ENCODE measurements at places on chromosomes 7 and 10.

DNA sequence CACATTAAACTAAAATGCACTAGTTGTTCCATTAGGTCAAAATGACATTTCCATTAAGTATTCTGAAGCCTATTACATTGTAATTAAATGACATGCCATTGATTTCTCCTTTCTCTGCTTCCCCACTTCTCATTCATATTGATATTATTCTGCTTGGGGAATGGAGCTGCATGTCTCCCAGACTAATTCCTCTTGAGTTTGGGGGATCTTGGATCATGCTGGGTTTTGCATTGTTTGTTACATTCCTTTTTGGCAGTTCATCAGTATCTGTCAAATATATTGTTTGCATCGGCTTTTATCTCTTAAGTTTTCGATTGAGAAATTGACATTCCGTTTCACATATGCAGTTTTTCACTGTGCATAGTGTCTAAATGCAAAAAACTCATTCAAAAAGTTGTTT lies 65.1 kb upstream of the CYP26C1 start:
- DNase-seq, result no peak

- DNase-seq, result no peak
These were observed 300.4 kb downstream of the PHF14 start for GRCh38 chr7:11274074-11274473.

GRCh38 chr10:77833792-77834191 lies 92.8 kb downstream of the DLG5 start:
- DNase-seq, result no peak

DNA sequence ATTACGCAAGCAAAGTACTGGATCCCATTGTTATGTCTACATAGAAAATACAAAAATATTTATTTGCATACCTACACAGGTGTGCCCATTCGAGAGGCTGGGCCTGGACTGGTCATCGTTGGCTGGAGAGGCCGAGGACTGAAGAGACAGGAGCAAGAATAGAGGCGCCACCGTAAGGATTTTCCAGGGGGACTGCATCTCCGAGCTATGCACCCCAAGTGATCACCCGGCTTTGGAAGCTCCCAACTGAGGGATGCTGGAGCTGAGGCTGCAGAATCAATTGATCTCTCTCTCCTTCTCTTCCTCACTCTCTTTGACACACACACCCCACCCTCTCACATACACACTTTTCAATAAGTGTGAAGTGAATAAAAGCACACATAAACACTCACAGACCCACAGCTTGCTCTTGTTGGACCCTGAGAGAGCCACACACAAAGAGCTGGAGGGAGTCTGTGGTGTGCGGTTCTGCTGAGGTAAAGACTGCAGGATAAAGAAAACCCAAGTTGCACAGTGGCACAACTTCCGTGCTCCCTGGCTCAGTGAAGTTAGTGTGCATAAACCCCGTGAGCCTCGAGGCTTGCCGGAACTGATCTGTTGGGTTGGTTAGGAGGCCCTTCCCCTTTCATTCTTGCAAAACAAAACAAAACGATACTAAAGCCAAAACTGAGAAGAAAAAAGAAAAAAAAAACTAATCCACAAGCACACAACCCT lies at the start of gene AOAH:
AOAH (minus strand) TSS at position 544 of the 714 bp plus-strand sequence; CDS start at position 198, 346 bp downstream.
- no peak for DNase-seq

- DNase-seq, result no peak
These were observed 78.4 kb downstream of the NRG3 start for GRCh38 chr10:81953420-81953819.

GRCh38 chr7:45082831-45083331 lies 5.9 kb downstream of the NACAD start:
- DNase-seq, result no peak

- no peak for DNase-seq
These were observed 251.2 kb upstream of the GRB10 start for GRCh38 chr7:51033727-51034520.

- no peak for DNase-seq
These were observed 132.8 kb downstream of the DYNC1I1 start for GRCh38 chr7:95905167-95905566.

DNA sequence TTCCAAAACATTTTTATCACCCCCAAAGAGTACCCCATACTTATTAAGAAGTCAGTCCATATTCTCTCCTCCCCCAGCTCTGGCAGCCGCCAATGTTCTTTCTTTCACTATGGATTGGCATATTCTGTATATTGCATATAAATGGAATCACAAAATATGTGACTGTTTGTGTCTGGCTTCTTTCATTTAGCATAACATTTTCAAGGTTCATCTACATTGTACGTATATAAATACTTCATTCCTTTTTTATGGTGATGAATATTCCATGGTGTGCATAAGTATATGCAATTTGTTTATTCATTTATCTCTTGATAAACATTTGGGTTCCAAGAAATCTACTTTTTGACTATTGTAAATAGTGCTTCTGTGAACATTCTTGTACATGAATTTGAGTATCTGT lies 653.1 kb downstream of the XPNPEP1 start:
- DNase-seq, result no peak

DNA sequence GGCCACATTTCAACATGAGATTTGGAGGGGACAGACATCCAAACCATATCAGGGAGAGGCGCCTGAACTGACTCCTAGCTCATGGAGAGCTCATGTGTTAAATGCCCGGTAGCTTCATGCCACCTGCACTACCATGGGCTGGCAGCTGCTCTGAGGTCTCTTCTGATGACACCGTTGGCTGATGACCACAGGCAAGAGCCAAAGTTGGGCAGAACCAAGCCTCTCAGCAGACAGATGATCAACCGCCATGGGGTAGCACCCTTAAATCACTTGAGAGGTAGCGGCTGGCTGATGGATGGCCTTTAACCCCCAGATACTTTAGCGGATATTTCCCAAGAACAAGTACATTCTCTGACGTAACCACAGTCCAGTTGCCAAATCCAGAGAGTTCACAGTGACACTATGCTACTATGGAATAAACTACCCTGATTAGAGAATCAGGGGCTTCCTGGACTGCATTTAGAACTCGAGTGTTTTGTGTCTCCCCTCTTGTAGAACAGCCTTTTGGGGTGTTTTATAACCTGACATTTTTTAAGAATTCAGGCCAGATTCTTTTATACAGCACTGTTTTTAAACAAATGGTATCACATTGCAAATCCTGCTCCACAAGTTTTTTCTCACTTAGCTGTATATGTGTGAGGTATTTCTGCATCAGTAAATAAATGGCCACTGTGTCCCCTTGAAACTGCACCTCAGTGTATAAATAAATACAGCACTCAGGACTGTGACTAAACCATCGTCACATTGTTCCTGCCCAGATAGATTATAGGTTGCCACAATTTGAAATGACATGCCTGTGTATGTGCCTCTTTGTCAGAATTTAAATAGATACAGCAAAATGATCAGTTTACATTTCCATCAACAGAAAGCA lies 30.8 kb upstream of the DRGX start:
- DNase-seq, result no peak

GRCh38 chr7:1804310-1804709 lies 134.2 kb downstream of the ELFN1 start:
- no peak for DNase-seq

GRCh38 chr7:148807436-148807835 lies 76.7 kb downstream of the EZH2 start:
- DNase-seq, result no peak

DNA sequence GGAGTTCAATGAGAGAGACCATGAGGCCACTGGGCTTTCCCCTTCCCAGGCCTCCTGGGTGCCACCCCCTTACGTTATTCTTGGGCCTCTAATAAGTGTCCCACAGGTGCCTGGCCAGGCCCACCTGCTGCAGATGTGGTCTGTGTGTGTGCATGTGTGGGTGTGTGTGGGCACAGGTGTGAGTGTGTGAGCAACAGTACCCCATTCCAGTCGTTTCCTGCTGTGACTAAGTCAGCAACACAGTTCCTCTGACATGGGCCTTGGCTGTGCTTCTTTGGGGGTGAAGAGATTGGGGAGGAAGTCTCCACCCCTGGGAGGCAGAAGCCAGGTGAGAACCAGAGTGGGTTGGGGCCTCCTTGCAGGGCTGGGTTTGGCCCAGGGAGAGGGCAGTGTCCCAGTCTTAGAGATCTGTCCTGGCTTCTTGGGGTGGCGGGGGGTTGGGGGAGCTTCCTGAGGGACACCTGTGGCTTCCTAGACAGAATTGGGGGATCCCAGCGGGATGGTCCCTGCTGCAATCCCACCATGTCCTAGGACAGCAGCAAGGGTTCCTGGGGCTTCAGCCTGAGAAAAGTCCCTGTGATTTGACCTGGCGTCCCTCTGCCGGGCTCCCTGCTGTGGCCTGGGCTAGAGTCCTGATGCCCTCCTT lies 4.1 kb upstream of the PILRB start:
- peak; percentile 23 for DNase-seq

DNA sequence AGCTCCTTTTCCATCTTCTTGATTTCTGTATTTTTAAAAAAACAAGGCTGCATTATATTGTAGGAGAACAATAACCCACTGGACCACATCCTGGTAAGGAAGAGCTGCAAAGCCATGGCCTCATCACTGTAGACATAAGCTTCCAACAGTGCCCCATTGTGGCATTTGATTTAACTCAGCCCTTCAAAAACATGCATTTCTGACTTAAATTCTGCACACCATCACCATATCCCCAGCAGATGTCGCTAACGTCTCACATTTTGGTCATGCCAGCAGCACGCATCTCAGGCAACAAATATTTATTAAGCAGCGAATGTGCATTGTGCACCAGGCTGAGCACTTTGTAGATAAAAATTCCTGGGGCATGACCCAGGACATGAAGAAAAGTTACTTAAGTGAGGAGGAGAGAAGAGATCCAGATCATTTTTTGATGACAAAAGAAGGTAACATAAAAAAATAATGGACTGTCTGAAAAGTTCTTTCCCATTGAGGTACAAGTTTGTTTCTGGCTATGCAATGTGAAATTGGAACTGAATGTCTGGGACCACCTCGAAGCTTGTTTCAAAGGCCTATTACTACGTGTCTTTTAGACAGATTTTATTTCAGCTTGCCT lies 164.6 kb upstream of the CDCA7L start:
- DNase-seq, result peak; percentile 84

GRCh38 chr10:478471-479245 lies 210.8 kb downstream of the DIP2C start:
- DNase-seq, result peak; percentile 8

GRCh38 chr10:30134171-30134945 lies 75.0 kb upstream of the JCAD start:
- no peak for DNase-seq

DNA sequence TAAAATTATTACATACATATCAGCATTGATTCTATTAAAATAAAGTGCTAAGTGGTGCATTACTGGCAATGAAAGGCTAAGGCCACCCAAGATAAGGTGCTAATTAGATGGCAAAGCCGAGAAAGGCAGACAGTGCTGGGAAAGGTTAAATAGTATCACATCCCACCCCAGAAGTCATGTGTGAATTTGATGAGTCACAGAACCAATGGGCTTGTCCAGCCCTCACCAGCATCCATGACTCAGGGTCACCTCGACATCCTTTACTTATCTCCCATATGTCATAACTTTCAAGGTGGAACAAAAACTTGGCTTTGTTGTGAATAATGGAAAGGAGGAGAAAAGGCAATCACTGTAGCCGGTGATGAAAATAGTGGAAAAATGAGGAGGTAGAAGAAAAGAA lies 459.1 kb downstream of the PLXNA4 start:
- DNase-seq, result no peak

- DNase-seq, result no peak
These were observed 7.8 kb upstream of the MMP21 start for GRCh38 chr10:125783408-125783807.

DNA sequence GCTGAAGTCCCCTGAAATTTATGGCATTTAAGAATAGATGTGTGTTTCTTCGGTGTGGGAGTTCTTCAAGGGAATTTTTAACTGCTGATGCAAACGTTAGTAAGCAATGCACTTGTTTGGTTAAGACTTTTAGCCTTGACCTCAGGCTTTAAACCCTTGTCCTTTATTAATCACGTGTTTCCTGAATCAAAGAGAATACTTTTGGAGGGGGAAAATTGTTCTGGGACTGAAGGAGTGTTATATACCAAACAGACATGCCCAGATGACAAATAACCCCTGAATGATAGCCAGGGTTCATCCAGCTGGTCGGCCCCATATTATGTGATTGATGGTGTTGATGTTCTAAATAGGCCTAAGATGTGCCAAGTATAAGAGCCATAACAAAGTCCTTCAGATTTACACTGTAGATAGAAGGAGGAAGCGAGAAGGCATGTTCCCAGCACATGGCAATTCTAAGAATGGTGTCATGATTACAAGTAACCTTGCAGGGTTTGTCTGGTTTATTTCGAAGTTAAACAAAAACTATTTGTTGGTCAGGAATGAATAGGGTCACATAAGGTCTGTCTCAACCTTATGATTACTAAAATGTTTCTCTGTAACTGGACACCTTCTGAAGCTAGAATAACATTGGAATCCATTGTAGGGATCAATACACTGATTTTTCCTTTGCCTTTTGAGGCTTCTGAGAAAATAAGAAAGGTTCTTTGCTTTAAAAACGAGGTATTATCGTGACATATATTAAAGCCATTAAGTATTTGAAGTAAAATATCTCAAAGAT lies 124.2 kb upstream of the SEM1 start:
- no peak for DNase-seq

GRCh38 chr7:105972276-105972675 lies 9.2 kb downstream of the CDHR3 start:
- DNase-seq, result no peak

- DNase-seq, result no peak
These were observed 65.0 kb upstream of the PFKP start for GRCh38 chr10:3002304-3002703.

DNA sequence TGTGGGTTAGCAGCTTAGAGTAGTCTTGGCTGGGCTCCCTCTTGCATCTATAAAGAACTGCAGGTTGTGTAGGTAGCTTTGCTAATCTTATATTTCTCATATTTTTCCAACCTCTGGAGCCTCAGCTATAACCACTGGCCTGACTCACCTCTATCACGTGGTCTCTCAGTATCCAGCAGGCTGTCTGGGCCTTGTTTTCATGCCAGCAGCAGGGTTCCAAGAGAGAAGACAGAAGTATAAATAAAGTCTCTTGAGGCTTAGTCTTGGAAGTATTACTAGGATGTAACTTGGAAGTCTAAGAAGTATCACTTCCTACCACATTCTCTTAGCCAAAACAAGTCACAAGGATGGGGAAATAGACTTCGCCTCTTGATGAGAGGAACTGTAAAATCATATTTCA lies 73.3 kb downstream of the WIPF3 start:
- no peak for DNase-seq

GRCh38 chr10:52946486-52946885 lies 173.9 kb upstream of the MBL2 start:
- DNase-seq, result no peak

GRCh38 chr7:1666317-1666822 lies 3.7 kb upstream of the ELFN1 start:
- peak; percentile 49 for DNase-seq

- peak; percentile 69 for DNase-seq
These were observed 29.7 kb upstream of the SEC61G start for GRCh38 chr7:54788664-54789063.

DNA sequence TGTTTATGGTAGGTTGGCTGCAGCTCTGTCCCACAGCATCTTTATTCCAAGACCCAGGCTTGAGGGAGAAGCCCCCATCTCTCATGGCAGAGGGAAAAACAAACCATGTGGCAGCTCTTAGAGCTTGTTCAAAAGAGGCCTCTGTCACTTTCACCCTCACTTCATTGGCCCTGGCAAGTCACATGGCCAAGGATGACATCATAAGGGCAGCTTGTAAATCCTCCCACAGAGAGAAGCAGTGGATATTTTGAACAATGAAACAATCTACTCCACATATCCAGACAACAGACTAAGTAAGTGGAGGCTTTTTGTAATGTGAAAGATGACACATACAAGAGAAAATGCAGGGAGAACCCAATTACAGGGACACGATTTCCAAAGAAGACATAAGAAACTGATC lies 108.1 kb downstream of the GRID1 start:
- no peak for DNase-seq
